Retina (tissue), 1 donor: ENCODE measurements at places on chromosomes 11 and 22.
A peak's percentile ranks its signal among the peaks of the same experiment; 100 is the strongest.

DNA sequence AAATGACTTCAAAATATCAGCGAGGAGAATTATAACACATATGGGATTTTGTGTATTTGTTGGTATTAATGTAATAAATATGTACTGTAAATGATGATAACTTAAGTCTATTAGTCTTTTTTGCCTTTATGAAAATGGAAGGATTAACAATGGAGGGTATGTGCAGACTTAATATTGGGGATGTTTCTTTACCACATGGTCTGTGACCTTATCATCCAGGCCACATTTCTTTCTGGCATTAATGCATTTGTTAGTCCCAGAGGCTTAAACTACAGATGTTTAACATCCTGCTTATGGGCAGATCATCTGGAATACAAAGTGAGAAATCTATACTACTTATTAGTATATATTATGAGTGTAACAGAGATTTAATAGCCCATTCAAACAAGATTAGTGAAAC lies 64.6 kb downstream of the SOX6 start:
- DNase-seq: no peak

- DNase-seq: peak; percentile 84
These were observed 5.5 kb downstream of the B3GNT6 start for GRCh38 chr11:77039491-77040400.

DNA sequence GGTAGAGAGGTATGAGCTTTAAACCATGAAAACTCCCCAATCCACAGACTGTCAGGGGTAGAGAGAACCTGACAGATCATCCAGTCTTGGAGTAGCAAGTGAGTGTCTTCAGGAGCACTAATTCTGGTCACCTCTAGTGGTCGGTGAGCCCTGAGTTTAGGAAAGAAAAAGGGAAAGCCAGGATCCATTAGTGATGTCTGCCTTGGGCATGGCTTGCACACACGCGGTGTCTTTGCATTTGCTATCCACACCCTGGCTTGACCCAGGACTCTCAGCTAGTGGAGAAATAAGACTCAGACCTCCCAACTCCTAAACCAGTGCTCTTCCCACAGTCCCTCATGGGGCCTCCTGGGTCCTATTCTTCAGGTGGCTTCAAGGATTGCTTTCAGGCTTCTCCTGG lies 19.3 kb downstream of the POU2F3 start:
- no peak for DNase-seq

DNA sequence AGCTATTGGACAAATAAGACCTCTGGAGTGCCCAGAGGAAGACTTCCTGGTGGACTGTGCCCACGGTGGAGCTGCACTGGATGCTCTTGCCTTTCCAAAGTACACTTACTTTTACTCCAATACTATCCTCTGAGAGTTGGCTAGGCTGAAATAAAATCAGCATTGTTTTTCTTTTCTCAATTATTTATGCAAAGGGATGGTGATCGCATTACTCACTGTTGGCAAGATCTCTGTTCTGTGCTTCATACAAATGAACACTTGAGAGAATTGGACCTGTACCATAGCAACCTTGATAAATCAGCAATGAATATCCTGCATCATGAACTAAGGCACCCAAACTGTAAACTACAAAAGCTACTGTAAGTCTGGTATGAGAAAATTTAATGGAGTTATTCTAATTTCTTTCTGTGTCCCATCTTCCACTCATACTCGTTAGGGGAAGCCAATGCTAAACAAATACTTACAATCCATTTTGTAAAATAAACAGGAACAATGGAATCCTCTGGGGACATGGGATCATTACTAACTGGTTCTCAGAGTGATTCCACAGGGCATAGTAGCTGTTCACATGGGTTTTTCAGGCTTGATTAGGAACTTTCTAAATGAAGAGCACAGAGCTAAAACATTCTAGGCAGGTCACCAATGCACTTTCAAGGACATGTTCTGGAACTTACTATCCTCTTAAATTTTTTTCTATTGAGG lies 26.3 kb downstream of the NLRP14 start:
- no peak for DNase-seq

DNA sequence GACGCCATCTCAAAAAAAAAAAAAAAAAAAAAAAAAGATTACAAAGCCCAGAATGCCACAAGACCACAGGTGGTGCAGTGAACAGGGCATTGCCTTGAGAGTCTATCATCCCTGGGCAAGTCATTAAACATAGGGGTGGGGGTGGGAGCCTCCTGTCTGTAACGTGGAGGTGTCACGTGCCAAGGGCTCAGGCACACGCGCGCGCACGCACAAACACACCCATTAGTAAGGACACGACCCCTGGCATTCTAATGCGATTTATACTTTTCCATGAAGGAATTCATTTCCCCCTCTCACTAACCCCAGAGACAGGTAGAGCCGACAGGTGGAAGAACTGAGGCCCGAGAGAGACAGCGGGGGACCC lies 5.8 kb upstream of the GCAT start:
- no peak for DNase-seq

- DNase-seq: no peak
These were observed 186.9 kb downstream of the EFCAB6 start for GRCh38 chr22:43625242-43625641.

- peak; percentile 33 for DNase-seq
These were observed 509.1 kb downstream of the OPCML start for GRCh38 chr11:133023232-133023631.

DNA sequence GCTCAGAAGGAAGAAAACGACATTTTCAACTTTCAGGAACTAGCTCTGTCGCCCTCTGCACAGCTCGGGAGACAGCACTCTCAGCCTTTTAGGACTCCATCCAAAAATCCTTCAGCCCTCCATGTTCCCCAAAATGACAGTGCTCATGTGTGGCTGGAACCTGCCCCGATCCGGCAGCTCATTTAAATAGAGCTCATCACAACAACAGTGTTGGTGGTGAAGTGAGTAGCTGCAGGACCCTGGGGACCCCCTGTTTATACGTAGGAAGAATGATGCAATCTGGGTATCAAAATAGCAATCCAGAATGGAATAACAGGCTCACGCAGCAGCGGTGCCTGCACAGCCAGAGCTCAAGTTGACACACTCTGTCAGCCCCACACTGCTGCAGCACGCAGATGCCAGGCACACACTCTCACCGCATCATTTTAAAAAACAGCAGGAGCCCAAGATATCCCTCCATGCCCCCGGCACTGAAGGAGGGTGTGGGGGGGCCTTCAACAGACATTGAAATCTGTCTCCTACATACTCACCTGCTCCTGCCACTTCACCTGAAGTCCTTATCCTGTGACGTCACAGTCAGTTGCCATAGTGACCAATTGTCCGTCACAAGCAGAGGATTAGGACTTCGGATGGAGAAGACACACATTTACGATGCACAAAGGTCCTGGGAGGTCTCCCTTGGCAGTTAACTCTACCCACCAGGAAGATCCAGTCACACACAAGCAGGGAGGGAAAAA lies 24.0 kb downstream of the TRIM66 start:
- peak; percentile 45 for DNase-seq

DNA sequence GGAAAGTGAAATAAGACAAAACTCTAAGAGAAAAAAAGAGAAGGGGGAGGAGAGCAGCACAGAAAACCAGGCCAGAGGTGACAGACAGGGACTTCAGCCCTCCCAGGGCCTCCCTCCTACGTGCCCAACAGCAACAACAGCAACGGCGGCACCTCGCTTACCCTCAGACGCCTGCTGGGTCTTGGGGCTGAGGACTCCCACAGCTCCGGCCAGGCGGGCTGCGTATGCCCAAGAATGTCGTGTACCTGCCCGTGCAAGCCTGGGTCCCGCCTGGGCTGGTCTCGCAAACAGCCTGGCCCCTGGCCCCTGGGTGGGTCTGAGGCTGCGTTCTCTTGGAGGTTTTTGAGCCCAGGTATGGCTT lies 30.5 kb downstream of the ARAP1 start:
- DNase-seq: no peak

GRCh38 chr11:120137187-120137610 lies 714 bp downstream of the TRIM29 start:
- peak; percentile 0 for DNase-seq

GRCh38 chr11:101726988-101727387 lies 143.2 kb upstream of the TRPC6 start:
- no peak for DNase-seq

GRCh38 chr11:93407777-93408401 lies 77.3 kb downstream of the DEUP1 start:
- no peak for DNase-seq

GRCh38 chr22:36010090-36010489 lies 18.5 kb downstream of the RBFOX2 start:
- DNase-seq: no peak

GRCh38 chr11:64743591-64744543 lies at the start of gene RASGRP2:
Gene RASGRP2, minus strand, starts transcription at chr11:64744142. Its CDS starts 1,276 bp downstream, at chr11:64742866.
- DNase-seq: peak; percentile 65

DNA sequence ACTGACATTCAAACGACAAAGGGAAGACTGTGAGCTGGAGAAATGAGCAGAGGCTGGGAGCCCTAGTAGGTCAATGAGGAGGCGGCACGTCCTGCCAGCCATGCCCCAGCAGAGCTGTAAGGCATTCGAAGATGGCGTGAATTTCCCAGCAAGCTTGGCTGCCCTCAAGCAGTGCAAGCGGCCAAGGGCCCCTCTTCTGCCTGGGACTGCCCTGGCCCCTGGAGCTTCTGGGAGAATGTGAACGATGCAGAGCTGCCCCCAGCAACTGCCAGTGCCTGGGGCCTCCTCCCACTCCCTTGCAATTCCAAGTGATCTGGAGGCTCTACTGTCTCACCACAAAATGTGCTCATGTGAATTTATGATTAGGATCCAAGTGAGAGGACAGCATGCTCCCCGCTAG lies 4.3 kb downstream of the PPM1F start:
- DNase-seq: no peak

GRCh38 chr22:26835929-26836528 lies 178.6 kb downstream of the MIAT start:
- DNase-seq: peak; percentile 20

GRCh38 chr11:61690706-61691379 lies 10.7 kb downstream of the DAGLA start:
- no peak for DNase-seq

DNA sequence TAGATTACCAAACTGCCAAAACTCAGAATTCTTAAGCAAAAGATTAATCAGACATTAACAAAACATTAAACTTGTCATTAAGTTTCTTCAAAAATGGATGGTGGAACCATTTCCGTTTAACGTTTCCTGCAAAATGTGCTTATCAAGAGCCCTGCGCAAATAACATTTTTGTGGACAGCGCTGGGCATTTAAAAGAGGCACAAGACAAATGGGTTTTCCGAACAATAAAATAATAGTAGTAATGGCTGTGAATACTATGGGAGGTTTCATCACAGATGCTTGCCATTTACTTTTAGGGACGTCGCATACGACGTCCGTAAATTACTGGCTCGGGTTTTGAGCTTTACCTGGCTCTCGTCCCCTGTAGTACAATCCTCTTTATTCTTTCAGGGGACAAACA lies 1.1 kb downstream of the NPAT start:
- DNase-seq: peak; percentile 3

- DNase-seq: no peak
These were observed 6.4 kb upstream of the CEP295 start for GRCh38 chr11:93655047-93655446.

DNA sequence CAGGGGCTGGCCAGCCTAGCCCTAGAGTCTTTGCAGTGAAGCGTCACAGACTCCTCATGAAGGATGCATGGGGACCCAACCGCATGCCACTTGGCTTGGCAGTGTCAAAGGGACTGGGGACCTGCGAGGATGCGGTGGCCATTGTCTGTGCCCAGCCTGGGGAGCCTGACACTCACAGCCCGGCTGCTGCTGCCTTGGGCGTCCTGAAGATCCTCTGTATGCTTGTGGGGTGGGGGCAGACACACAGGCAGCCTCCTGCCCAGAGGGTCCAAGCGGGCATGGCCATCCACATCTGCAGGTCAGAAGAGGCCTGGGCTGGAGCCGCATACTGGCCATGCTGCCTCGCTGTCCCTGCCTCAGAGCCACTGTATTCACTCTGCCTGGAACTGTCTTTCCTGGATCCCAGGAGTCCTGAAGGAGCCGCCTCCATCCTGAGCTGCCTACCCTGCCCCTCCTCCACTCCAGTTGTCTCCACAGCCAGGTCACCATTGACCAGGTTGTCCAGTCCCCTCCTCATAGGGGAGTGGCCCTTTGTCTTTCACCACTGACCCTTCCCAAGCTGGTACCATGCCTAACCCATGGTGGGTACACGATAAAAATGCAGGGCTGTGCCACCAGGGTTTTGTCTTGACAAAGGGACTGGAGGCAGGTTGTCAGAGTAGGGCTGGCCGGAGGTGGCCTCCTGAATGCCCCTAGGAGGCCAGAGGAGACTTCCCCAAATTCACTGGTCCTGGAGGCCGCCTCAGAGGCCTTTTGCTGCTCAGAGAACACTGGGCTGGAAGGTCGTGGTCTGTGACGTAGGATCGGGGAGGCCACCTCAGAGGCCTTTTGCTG lies 107.0 kb downstream of the KCNQ1OT1 start:
- DNase-seq: no peak
